HL-60 (cell line): ENCODE measurements at places on chromosomes 7 and 10.

GRCh38 chr7:111958896-111959295 is 247.3 kb downstream of the DOCK4 start:
- DNase-seq: no peak

- no peak for DNase-seq
These were observed 12.1 kb downstream of the ZNF467 start for GRCh38 chr7:149761307-149761706.

GRCh38 chr10:101816913-101817336 is 1.3 kb downstream of the OGA start:
- no peak for DNase-seq

DNA sequence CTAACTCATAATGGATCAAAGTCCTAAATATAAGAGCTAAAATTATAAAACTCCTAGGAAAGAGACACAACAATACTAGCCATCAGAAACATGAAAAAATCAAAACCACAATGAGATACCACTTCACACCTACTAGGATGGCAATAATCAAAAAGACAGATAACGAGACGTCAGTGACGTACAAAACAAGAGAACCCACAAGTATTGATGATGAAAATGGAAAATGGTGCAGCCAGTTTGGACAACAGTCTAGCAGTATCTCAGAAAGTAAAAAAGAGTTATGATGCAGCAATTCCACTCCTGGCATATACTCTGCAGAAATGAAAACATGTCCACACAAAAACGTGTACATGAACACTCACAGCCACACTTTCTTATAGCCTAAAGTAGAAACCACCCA is 173.5 kb downstream of the SRPK2 start:
- DNase-seq: no peak

- DNase-seq: no peak
These were observed 14.1 kb upstream of the LAMB1 start for GRCh38 chr7:108016841-108017775.

- no peak for DNase-seq
These were observed 215.3 kb downstream of the MAD1L1 start for GRCh38 chr7:2017481-2017891.

DNA sequence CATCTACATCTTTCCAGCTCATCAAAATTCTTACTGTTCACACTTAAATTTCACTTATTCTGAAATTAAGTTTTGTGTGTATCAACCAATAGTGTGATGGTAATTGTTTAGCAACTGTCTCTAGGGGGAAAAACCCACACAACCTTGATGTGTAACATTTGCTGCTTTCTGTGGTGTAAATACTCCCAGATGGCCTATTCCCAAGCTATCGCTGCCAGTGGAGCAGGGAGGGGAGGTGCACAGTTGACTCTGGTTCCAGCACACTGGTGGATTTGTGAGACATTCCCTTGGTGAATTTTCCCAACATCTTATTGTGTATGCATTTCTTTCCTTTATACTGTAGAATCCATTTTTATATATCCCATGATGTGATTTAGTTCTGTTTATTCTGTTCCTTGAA is 275.9 kb upstream of the SHH start:
- DNase-seq: no peak

DNA sequence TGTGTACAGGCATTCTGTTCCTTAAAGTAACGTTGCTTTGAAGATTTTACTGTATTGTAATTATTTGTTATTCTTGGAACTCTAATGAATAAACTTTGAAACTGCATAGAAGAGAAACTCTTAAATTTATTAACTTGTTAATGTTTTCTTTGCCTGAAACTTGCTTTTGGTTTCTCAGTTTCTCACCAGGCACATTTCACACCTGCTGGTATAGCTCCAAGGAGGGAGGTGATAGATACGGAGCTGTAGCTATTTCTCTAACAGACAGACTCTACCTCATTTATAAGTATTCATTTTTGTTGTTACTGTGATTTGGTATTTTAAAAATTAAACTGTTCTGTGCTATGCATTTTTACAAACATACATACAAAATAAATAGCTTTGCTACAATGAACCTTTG is 32.7 kb downstream of the R3HCC1L start:
- no peak for DNase-seq

DNA sequence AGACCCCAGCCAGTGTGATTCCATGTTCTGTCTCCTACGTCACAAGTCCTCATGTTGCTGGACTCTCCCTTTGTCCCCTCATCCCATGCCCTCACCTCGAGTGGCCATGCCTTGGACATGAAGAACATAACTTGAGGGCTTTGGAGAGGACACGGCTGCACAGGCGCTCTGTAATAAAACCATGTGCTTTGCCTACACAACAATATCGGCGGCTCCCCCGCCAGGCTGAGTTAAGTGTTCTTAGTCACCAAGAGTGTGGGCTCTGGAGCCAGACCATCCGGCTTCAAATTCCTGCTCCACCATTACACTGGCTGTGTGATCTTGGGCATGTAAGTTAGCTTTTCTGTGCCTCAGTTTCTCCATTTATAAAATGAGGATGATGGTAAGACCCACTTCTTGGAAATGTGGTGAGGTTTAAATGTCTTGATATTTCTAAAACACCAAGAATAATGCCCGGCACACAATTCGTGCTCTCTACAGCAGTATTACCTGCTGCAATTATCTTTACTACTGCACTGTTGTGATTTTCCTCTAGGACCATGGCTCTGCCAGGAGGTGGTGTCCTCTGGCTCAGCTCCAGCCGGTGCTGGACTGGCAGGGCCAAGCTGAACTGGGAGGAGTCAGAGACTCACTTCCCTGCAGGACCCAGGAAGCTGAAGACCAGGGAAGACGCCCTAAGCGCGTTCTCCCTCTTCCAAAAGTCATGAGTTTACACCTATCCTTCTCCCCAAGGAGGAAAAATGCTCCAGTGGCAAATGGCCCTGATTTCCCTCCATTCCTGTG is 15.7 kb downstream of the SLIT1 start:
- no peak for DNase-seq

- no peak for DNase-seq
These were observed 17.0 kb downstream of the CPA4 start for GRCh38 chr7:130309986-130310385.
